Tibial nerve (tissue), 4 donors: ENCODE measurements at places on chromosomes 5 and 9. TPM values are rescaled to one million over a fixed set of nuclear protein-coding genes. Genes with fewer than 3 reads are reported as not detected.

SURF1 gene
- 59.4 TPM for total RNA-seq

- DNase-seq, result no peak
- H3K27me3 ChIP-seq, result no peaks in the 10 kb centered on the region
- H3K36me3 ChIP-seq, result no peaks in the 10 kb centered on the region
- no peak overlapping the region for H3K27ac ChIP-seq
- H3K4me3 ChIP-seq, result no peak overlapping the region
These were observed 1474.3 kb upstream of the CDH9 start for GRCh38 chr5:28512648-28513047.

GRCh38 chr5:171882118-171882517 lies 96.5 kb downstream of the SMIM23 start:
- no peak overlapping the region for H3K27ac ChIP-seq
- H3K36me3 ChIP-seq, result peaks cover 2% of the 10 kb centered on the region
- H3K27me3 ChIP-seq, result no peaks in the 10 kb centered on the region

C1QTNF2 gene
- 5.0 TPM for total RNA-seq

DNA sequence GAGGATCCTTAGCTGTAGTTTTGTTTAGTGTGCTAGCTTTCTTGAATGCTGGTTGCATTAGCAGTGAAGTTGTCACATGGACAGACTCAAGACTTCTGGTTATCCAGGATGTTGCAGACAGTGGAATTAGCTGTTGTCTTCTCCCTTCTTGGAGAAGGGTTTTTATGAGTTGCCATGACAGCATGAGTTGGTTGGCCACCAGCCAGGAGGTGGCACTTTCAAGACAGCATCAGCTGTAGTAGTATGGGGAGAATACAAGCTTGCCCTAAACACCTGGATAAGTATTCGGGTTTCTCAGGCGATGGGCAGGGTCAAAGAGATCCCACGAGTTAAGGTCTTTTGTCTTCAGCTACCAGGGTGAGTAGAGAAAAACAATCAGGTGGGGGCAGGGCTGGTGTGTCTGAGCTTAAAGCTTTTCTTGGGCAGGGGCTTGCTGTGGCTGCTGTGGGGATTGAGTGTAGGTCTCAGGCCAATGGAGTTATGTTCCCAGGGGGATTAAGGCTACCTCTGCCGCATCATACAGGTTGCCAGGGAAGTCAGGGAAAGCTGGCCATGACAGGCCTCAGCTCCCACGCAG lies 7.7 kb upstream of the C5orf47 start:
- H3K36me3 ChIP-seq, result no peaks in the 10 kb centered on the region
- no peak overlapping the region for H3K4me3 ChIP-seq
- H3K27ac ChIP-seq, result no peak overlapping the region
- no peaks in the 10 kb centered on the region for H3K4me1 ChIP-seq
- DNase-seq, result no peak
- H3K27me3 ChIP-seq, result peaks cover 6% of the 10 kb centered on the region

- H3K4me1 ChIP-seq, result peaks cover 4% of the 10 kb centered on the region
- no peak overlapping the region for H3K4me3 ChIP-seq
- H3K27me3 ChIP-seq, result no peaks in the 10 kb centered on the region
- no peaks in the 10 kb centered on the region for H3K36me3 ChIP-seq
- H3K27ac ChIP-seq, result no peak overlapping the region
These were observed 7.7 kb downstream of the CCNI2 start for GRCh38 chr5:132754947-132755346.

SPATA9 gene
- total RNA-seq, result 1.2 TPM

DNA sequence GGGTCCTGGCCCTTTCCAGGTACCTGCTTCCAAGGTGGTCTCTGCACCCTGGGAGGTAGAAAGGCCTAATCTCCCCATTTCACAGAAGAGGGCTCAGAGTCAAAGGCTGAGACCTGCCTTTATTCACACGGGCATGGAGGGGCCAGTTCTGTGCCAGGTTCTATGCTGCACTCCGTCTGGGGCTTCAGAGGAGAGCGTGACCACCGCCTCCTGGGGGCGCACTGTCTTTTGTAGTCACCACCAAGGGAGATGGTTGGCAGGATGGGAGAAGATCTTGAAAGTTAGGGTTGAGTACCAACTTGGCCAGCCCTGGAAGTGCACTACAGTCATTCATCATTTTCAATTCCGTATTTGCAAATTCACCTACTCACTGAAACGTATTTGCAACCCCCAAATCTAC lies 23.7 kb upstream of the PRDM12 start:
- no peaks in the 10 kb centered on the region for H3K4me1 ChIP-seq
- no peaks in the 10 kb centered on the region for H3K27me3 ChIP-seq
- no peak for DNase-seq
- no peak overlapping the region for H3K27ac ChIP-seq
- peaks cover 15% of the 10 kb centered on the region for H3K36me3 ChIP-seq

GRCh38 chr5:156405988-156406387 lies 79.0 kb downstream of the SGCD start:
- no peak for DNase-seq
- H3K27me3 ChIP-seq, result no peaks in the 10 kb centered on the region
- H3K4me1 ChIP-seq, result no peaks in the 10 kb centered on the region

HRCT1 gene
- total RNA-seq, result 10.9 TPM

- no peaks in the 10 kb centered on the region for H3K27me3 ChIP-seq
- no peak overlapping the region for H3K4me3 ChIP-seq
- no peak overlapping the region for H3K27ac ChIP-seq
- no peaks in the 10 kb centered on the region for H3K4me1 ChIP-seq
These were observed 17.6 kb downstream of the NSUN2 start for GRCh38 chr5:6615034-6615815.

GRCh38 chr5:125336401-125336800 lies 590.0 kb upstream of the ZNF608 start:
- H3K27ac ChIP-seq, result no peak overlapping the region
- H3K27me3 ChIP-seq, result no peaks in the 10 kb centered on the region
- no peak for DNase-seq
- H3K4me1 ChIP-seq, result no peaks in the 10 kb centered on the region
- no peaks in the 10 kb centered on the region for H3K36me3 ChIP-seq

GRCh38 chr9:846852-847251 lies 5.4 kb downstream of the DMRT1 start:
- H3K4me3 ChIP-seq, result no peak overlapping the region
- no peak overlapping the region for H3K27ac ChIP-seq
- H3K4me1 ChIP-seq, result no peaks in the 10 kb centered on the region
- H3K27me3 ChIP-seq, result peaks cover 58% of the 10 kb centered on the region
- DNase-seq, result no peak

OR1J2 gene
- total RNA-seq, result not detected

DNA sequence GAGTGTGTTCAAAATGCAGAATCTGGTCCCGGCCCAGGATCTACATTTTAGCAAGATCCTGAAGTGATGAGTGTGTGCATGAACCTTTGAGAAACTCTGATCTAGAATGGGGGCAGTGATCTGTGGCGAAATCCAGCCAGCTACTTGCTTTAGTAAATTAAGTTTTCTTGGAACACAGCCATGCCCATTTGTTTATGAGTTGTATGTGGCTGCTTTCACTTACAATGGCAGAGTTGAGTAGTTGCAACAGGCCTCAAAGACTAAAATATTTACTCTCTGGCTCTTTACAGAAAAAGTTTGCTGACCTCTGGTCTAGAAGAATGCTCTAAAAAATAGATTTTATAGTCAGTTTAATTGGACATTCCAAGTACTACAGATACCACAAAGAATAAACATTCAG lies 588.3 kb downstream of the BNC2 start:
- no peaks in the 10 kb centered on the region for H3K36me3 ChIP-seq
- H3K4me1 ChIP-seq, result no peaks in the 10 kb centered on the region
- no peak overlapping the region for H3K4me3 ChIP-seq
- DNase-seq, result no peak
- H3K27me3 ChIP-seq, result no peaks in the 10 kb centered on the region
- no peak overlapping the region for H3K27ac ChIP-seq

CORO2A gene
- 3.1 TPM for total RNA-seq

INSL6 gene
- not detected for total RNA-seq

DNA sequence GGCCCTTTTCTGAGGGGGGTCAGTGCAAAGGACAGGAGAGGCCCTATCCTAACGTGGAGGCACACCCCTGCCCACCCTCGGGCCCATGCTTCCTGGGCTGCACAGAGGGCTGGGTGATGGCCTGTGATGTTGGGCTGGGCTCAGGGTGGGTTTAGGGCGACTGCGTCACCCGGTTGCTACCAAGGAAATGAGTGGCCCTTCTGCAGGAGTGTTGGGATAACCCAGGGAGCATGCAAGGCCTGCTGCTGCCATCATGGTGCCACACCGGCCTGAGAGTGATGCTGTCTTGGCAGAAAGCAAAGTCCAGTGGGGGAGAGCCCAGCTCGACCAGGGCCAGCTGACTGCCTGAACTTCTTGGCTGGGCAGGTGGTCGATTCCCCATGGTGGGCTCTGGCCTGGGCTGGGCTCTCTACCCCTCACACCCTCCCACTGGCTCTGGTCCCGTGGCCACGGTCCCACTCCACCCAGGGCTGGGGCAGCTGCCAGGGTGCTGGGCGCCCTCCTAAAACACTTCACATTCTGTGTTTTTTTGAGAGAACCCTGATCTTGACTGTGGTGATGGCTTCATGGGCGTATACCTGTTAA lies 21.5 kb upstream of the MRNIP start:
- no peak for DNase-seq
- H3K27ac ChIP-seq, result no peak overlapping the region
- peaks cover 94% of the 10 kb centered on the region for H3K36me3 ChIP-seq
- no peaks in the 10 kb centered on the region for H3K27me3 ChIP-seq

CEP120 gene
- 15.9 TPM for total RNA-seq

GRCh38 chr5:52870448-52870847 lies 82.7 kb downstream of the ITGA1 start:
- H3K4me1 ChIP-seq, result no peaks in the 10 kb centered on the region
- H3K27ac ChIP-seq, result no peak overlapping the region
- no peaks in the 10 kb centered on the region for H3K36me3 ChIP-seq
- H3K4me3 ChIP-seq, result no peak overlapping the region
- no peak for DNase-seq
- no peaks in the 10 kb centered on the region for H3K27me3 ChIP-seq

PDE8B gene
- 7.4 TPM for total RNA-seq

CKMT2 gene
- total RNA-seq, result 2.0 TPM

GRCh38 chr5:102663749-102664530 lies 91.2 kb upstream of the PAM start:
- no peaks in the 10 kb centered on the region for H3K36me3 ChIP-seq
- no peaks in the 10 kb centered on the region for H3K4me1 ChIP-seq
- H3K27me3 ChIP-seq, result no peaks in the 10 kb centered on the region
- H3K27ac ChIP-seq, result no peak overlapping the region
- no peak for DNase-seq

DNA sequence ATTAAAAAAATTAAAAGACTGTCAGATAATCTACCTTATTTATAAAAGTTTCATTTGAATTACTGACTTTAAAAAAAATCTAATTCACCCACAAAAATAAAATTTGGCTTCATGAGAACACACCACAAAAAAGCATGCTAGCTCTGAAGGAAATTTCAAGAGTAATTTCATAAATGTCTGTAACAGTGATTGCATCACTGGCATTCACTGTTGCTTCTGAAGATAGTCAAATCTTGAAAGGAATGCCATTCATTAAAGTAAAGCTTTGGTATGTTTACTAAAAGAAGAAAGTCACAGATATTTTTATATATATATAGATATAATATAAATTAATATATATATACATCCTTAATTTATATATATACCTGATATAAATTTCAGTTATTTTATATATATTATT lies 43.4 kb downstream of the NADK2 start:
- no peak overlapping the region for H3K4me3 ChIP-seq
- no peaks in the 10 kb centered on the region for H3K4me1 ChIP-seq
- no peak for DNase-seq
- no peaks in the 10 kb centered on the region for H3K27me3 ChIP-seq
- H3K27ac ChIP-seq, result no peak overlapping the region

- no peaks in the 10 kb centered on the region for H3K27me3 ChIP-seq
- H3K4me3 ChIP-seq, result no peak overlapping the region
- H3K27ac ChIP-seq, result no peak overlapping the region
- no peaks in the 10 kb centered on the region for H3K36me3 ChIP-seq
- peaks cover 37% of the 10 kb centered on the region for H3K4me1 ChIP-seq
These were observed 51.7 kb downstream of the DAB2IP start for GRCh38 chr9:121703014-121703734.

- no peak for DNase-seq
- no peak overlapping the region for H3K4me3 ChIP-seq
- no peaks in the 10 kb centered on the region for H3K36me3 ChIP-seq
These were observed 206.4 kb upstream of the IL12B start for GRCh38 chr5:159536646-159537045.

GALNT12 gene
- total RNA-seq, result 2.4 TPM

- H3K4me3 ChIP-seq, result no peak overlapping the region
- DNase-seq, result no peak
- peaks cover under 1% of the 10 kb centered on the region for H3K27me3 ChIP-seq
- H3K27ac ChIP-seq, result no peak overlapping the region
These were observed 43.1 kb downstream of the LHX2 start for GRCh38 chr9:124054582-124055227.

DNA sequence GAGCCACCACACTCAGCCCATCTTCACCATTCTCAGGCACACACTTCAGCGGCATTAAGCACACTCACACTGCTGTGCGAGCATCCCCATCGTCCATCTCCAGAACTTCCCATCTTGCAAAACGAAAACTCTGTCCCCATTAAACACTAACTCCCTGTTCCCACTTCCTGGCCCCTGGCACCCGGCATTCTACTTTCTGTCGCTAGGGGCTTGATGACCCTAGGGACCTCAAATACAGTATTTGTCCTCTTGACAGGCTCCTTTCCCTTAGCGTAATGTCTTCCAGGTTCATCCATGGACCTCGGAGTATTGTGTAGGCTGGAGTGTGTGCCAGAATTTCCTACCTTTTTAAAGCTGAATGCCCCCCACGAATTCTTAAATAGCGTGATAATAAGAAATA lies 14.7 kb upstream of the UBAC1 start:
- no peaks in the 10 kb centered on the region for H3K27me3 ChIP-seq
- DNase-seq, result no peak
- no peaks in the 10 kb centered on the region for H3K36me3 ChIP-seq
- no peak overlapping the region for H3K27ac ChIP-seq

GRCh38 chr5:100519075-100519474 lies 16.1 kb upstream of the FAM174A start:
- DNase-seq, result no peak
- no peak overlapping the region for H3K4me3 ChIP-seq
- no peak overlapping the region for H3K27ac ChIP-seq
- no peaks in the 10 kb centered on the region for H3K4me1 ChIP-seq
- H3K36me3 ChIP-seq, result no peaks in the 10 kb centered on the region
- H3K27me3 ChIP-seq, result no peaks in the 10 kb centered on the region

DNA sequence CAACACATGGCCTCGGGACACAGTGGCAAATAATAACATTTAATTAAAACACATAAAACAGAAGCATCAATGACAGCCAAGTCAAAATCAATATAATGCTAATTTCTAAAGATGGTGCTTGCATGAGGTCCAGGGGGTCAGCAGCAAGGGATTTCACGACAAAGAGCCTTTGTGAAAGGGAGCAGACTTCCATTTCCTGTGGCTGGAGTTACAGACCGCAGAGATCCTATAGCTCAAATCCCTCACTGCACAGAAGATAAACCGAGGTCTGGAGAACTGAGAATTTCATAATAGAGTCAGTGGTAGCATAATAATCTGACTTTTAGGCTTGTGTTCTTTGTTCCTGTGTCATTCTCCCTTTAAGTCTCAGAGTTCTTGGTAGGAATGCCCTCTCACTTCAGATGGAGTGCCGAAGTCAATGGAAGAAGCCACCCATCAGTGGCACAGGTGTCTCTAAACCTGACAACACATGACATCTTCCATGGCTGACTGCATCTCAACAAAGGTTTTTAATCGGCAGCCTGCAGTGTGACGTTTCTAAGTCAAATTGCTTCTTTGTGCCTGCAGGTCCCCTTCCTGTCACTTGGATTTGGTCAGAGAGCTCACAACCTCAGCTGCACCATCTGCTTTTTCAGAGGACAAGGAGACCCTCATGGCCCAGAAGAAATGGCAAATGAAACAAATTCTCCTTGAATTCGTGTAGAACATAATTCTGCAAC lies 67.4 kb downstream of the CARTPT start:
- H3K27me3 ChIP-seq, result no peaks in the 10 kb centered on the region
- peaks cover 7% of the 10 kb centered on the region for H3K4me1 ChIP-seq
- no peak overlapping the region for H3K4me3 ChIP-seq
- no peaks in the 10 kb centered on the region for H3K36me3 ChIP-seq

WNT8A gene
- total RNA-seq, result not detected
